NCI-H1092 (cell line): ENCODE measurements at places on chromosomes 3 and 15.

DNA sequence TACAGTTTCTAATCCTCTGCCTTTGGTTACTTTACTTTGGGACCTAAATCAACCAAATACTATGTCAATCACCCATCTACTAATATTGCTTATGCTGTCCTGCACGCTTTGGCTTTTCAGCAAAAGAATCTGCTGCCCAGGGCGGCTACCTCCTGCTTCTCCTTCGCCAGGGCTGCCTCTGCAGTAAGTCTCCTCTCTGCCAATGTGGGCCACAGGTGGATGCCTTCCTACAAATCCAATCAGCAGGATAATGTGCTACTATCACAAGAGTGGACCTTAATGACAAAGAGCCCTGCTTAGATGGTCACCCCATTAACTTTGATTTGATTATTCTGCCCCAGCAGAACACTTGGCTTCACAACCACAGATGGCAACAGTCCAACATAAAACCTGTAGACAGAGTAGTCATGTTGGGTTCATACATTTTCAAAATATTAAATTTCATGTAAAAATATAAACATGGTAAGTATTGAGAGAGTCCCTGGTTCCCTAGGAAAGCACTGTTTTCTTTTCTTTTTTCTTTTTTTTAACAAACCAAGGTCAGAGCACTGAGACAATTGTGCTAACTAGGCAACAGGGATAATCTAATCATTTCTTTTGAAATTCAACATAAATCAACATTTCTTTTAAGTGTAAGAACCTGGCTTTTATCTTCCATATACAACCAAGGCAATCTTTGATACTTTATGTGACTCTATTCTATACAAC is 298.3 kb downstream of the ZBTB20 start:
- peak; percentile 73 for DNase-seq

GRCh38 chr15:52362497-52362896 is 66.9 kb upstream of the MYO5C start:
- no peak for DNase-seq

DNA sequence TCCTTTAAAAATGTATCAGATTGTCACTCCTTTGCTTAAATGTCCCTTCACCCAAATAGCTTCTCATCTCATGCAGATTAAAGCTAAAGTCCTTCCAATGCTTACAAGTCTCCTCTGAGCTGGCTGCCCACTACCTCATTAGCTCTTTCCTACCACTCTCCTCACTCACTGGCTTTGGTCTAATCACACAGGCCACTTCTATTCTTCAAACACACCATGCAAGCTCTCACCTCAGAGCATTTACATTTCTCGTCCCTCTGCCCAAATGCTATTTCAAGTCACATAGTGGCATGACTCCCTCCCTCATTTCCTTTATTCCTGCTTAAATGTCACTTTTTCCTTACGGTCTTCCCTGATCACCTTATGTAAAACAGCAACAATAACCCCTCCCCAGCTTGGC is 110.6 kb upstream of the CMC1 start:
- DNase-seq: no peak

DNA sequence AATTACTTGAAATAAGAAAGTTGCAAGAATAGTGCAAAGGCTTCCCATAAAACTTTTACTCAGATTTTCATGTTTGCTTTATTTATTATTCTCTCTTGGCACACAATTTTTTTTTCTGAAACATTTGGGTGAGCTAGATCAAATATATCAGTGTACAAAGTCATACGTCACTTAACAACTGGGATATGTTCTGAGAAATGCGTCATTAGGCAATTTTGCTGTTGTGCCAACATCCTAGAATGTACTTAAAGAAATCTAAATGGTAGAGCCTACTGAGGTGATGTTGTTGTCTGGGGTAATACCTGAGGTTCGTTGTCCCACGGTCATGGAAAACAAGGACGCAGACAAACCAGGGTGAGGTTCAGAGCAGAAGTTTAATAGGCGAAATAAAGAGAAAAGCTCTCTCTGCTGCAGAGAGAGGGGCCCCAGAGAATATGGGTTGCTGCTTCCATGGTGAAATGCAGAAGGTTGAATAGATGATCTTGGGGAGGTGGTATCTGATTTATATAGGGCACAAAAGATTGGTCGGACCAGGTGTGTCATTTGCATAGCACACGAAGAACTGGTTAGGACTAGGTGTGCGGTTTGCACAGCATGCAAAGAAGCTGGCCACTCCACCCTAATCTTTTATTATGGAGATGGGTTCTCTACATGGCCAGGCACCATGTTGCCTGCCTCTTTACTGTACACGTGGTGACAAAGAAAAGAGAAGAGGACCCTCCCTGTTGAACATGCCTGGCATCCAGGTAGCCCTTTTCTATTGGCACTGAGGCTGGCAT is 8.8 kb upstream of the GRAMD1C start:
- no peak for DNase-seq

- DNase-seq: peak; percentile 74
These were observed 26.8 kb upstream of the SEMA4B start for GRCh38 chr15:90174140-90174875.

DNA sequence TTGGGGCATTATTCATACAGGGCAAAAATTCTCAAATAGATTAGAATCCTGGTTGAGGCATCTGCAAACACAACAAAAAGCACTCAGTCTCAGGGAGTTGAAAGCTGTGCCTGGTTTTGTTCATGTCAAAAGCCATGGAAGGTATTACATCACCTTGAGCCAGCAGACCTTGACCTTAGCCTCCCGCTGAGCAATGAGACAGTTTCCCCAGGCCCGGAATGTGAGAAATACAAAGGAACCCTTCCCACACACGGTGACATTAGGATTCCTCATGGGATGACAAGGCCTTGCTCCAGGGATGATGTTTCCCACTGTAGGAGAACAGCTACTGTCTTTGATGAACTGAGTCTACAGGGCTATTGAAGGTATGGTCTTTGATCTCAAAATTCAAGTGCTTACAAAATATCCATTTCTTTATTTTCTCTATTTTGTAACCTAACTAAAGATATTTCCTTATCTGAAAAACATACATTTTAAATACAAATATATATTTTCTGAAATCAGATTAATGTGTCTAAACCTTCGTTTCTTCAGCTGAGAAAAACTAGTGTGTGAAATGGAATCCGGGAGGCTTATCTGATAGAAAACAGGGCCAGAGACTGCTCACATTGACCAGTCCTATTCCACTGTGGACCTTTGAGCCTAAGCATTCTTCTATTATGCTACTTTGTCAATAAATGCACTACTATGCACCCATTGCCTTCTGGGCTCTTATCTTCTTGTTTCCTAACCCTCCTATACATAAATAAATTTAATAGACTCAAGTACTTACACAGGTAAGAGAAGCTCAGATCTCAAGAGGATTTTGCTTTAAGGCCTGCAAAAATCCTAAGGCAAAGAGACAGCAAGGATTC is 298.2 kb downstream of the KBTBD8 start:
- no peak for DNase-seq

DNA sequence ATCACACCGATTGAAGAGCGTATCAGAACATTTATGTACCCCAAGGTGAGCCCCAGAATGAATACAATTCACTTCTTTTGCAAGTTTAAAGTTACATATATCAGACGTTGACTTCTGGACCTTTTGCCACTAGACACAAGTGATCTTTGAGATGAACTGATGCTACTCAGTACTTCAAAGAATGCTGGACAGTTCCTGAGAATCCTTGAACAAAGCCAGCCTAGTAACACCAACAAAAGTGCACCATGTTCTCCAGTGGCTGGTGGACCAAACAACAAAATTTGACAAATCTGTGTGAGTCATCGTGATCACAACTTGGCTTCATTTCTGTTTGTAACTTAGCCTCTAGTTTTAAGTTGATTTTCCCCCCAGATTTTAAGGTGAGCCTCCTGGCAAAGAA is 355.7 kb downstream of the SOX2 start:
- DNase-seq: no peak

- no peak for DNase-seq
These were observed 177.5 kb upstream of the ICE2 start for GRCh38 chr15:60656481-60656880.

GRCh38 chr3:170976190-170976519 is 50.4 kb downstream of the SLC2A2 start:
- no peak for DNase-seq

DNA sequence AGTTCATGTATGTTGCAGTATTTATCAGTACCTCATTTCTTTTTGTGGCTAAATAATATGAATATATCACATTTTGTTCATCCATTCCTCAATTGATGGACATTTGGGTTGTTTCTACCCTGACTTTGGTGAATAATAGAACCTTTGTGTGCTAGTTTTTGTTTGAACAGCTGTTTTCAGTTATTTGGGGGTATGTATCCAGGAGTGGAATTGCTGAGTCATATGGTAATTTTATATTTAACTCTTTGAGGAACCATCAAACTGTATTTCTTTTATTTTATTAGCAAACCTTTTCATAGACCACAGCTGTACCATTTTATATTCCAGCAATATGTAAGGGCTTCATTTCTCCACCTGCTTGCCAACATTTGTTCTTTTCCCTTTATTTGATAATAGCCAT is 38.4 kb upstream of the RBM5 start:
- no peak for DNase-seq

GRCh38 chr3:153469162-153469561 is 307.1 kb downstream of the RAP2B start:
- no peak for DNase-seq
